ENCODE measurements at places on chromosomes 13 and 19. TPM values are rescaled to one million over a fixed set of nuclear protein-coding genes. Genes with fewer than 3 reads are reported as not detected.

GRCh38 chr19:43560687-43561086 is 14.6 kb downstream of the XRCC1 start:
- H3K27me3 ChIP-seq: no peaks in the 10 kb centered on the region
- H3K27ac ChIP-seq: no peak overlapping the region
- H3K4me1 ChIP-seq: peaks cover 24% of the 10 kb centered on the region
- no peak overlapping the region for H3K4me3 ChIP-seq

- H3K4me1 ChIP-seq: no peaks in the 10 kb centered on the region
- no peak overlapping the region for H3K27ac ChIP-seq
- H3K4me3 ChIP-seq: no peak overlapping the region
- H3K36me3 ChIP-seq: no peaks in the 10 kb centered on the region
- no peaks in the 10 kb centered on the region for H3K27me3 ChIP-seq
- DNase-seq: no peak
Observed at GRCh38 chr13:77513719-77514335, 21.7 kb upstream of the SCEL start.

- no peaks in the 10 kb centered on the region for H3K27me3 ChIP-seq
- no peak overlapping the region for H3K4me3 ChIP-seq
- no peak for DNase-seq
- no peaks in the 10 kb centered on the region for H3K36me3 ChIP-seq
Observed at GRCh38 chr19:43564800-43565199, 10.5 kb downstream of the XRCC1 start.

DNA sequence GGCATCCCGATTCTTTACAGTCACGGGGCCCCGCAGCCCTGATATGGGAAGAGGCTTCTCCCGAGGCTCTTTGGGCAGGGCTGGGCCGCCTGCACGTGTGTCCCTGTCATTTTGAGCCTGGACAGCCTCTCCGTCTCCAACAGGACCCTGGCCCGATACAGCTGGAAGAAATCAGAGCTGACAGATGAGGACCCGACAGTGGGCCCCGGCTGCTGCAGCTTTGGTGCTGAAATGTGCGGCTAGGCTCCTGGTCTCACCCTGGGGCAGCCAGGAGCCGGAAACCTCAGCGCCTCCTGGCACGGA is 3.2 kb downstream of the PIAS4 start:
- no peak overlapping the region for H3K4me3 ChIP-seq
- no peaks in the 10 kb centered on the region for H3K27me3 ChIP-seq
- no peaks in the 10 kb centered on the region for H3K36me3 ChIP-seq
- H3K4me1 ChIP-seq: peaks cover 81% of the 10 kb centered on the region
- no peak for DNase-seq

- no peak for DNase-seq
- no peaks in the 10 kb centered on the region for H3K4me1 ChIP-seq
- no peaks in the 10 kb centered on the region for H3K27me3 ChIP-seq
Observed at GRCh38 chr13:100069278-100069677, 19.6 kb upstream of the PCCA start.

DNA sequence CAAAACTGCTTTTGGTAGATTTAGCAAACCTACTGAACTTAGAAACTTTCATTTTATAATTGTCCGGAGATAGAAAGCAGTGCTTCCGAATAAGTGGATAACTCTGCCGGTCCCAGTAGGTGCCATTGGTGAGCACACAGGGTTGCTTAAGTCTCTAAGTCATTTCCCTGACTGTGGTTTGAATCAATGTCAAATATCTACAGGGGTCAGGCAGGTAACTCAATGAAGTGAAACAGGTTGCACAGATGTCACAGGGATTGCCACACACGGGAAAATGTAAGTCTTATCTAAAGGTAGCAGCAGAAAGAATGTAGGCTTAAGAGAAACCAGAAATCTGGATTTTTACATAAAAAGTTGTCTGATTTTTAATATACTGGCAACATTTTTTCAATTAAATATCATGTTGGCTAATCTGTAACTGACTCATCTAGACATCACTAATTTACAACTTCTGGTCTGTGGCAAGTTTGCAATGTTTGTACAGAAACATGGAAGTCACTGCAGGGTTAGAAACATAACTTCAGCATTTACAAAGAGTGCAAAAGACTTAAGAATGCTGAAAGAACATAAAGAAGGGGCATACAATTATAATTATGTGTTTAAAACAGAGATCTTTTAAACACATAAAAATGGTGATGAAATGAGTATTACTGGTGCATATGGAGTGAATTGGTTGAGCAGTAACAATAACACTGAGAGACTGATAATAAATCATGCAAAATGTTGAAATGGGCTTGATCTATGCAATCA is 14.3 kb upstream of the LRRC63 start:
- H3K27me3 ChIP-seq: no peaks in the 10 kb centered on the region
- no peaks in the 10 kb centered on the region for H3K4me1 ChIP-seq
- DNase-seq: no peak
- no peak overlapping the region for H3K27ac ChIP-seq
- no peaks in the 10 kb centered on the region for H3K36me3 ChIP-seq
- H3K4me3 ChIP-seq: no peak overlapping the region

DNA sequence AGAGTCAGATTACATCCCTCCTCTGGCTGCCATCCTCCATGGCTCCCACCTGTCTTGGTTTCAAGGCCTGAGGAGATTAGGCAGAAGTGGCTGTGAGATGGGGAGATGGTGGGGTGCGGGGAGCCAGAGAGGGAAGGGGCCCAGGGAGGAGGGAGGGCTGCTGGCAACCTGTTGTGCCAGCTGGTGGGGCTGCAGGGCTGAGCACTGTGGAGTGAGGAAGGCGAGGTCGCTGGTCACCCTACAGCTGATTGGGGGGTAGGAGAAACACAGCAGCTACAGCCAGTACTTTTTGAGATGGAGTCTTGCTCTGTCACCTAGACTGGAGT is 48.3 kb downstream of the CD320 start:
- H3K4me1 ChIP-seq: no peaks in the 10 kb centered on the region
- no peaks in the 10 kb centered on the region for H3K36me3 ChIP-seq
- DNase-seq: peak; percentile 1
- no peak overlapping the region for H3K4me3 ChIP-seq
- H3K27me3 ChIP-seq: no peaks in the 10 kb centered on the region

GRCh38 chr19:46107371-46107770 is 17.1 kb downstream of the IGFL3 start:
- no peaks in the 10 kb centered on the region for H3K4me1 ChIP-seq
- no peak for DNase-seq
- no peak overlapping the region for H3K4me3 ChIP-seq
- H3K27ac ChIP-seq: no peak overlapping the region
- peaks cover 3% of the 10 kb centered on the region for H3K27me3 ChIP-seq

GRCh38 chr13:74329962-74330361 is 195.8 kb upstream of the KLF12 start:
- peaks cover 4% of the 10 kb centered on the region for H3K4me1 ChIP-seq
- H3K27ac ChIP-seq: no peak overlapping the region
- H3K4me3 ChIP-seq: no peak overlapping the region
- no peak for DNase-seq
- no peaks in the 10 kb centered on the region for H3K27me3 ChIP-seq
- H3K36me3 ChIP-seq: no peaks in the 10 kb centered on the region

- peaks cover 4% of the 10 kb centered on the region for H3K4me1 ChIP-seq
- H3K36me3 ChIP-seq: no peaks in the 10 kb centered on the region
- DNase-seq: no peak
- H3K4me3 ChIP-seq: no peak overlapping the region
- peak overlapping the region; percentile 99 for H3K27ac ChIP-seq
- H3K27me3 ChIP-seq: no peaks in the 10 kb centered on the region
Observed at GRCh38 chr19:1590641-1591397, 1.8 kb downstream of the MBD3 start.

DNA sequence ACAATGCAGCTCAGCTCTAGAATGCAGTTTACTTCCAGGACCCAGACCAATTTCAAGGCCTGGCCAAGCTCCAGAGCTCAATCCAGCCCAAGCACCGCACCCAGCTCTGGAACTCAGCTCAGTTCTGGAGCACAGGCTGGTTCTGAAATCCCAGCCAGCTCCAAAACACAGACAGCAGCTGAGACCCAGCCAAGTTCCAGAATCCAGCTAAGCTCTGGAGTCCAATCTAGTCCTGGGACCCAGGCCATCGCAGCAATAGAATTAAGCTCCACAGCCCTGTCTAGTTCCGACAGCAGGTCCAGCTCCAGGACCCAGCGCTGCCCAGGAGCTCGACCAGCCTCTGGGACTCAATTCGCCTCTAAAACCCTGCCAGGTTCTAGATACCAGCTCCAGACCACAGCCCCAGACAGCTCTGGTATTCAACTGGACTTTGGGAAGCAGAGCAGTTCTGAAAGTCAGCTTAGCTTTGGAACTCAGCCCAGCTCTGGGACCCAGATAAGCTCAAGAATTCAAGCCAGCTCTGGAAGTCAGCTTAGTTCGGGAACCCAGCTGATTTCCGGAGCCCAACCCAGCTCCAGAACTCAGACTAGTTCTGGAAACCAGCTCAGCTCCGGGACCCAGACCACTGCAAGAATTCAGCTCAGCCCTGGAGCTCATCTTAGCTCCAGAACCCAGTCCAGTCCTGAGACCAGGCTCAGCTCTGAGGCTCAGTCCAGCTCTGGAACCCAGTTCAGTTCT is 6.8 kb downstream of the GIPC3 start:
- no peak overlapping the region for H3K27ac ChIP-seq
- H3K27me3 ChIP-seq: no peaks in the 10 kb centered on the region
- H3K36me3 ChIP-seq: no peaks in the 10 kb centered on the region
- no peak overlapping the region for H3K4me3 ChIP-seq
- H3K4me1 ChIP-seq: no peaks in the 10 kb centered on the region

DNA sequence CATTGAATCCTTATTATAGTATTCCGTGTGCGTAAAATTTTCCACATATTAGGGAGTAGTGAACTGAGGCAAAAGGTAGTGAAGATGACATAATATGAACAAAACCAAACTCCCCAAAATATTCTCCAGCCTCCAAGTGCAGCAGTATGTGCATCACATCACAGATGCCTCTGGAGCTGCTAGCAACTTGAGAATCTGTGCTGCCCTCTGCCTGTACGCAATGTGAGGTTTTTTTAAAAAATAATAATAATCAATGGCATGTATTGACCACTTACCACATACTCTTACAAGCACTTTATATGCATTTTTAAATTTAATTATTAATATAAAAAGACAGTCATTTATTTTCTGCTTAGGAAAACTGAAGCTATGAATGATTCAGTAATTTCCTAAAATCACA is 583.0 kb upstream of the SPRY2 start:
- no peak overlapping the region for H3K4me3 ChIP-seq
- peaks cover 13% of the 10 kb centered on the region for H3K4me1 ChIP-seq
- no peaks in the 10 kb centered on the region for H3K36me3 ChIP-seq
- H3K27me3 ChIP-seq: no peaks in the 10 kb centered on the region
- DNase-seq: no peak
- H3K27ac ChIP-seq: peak overlapping the region; percentile 38

DNA sequence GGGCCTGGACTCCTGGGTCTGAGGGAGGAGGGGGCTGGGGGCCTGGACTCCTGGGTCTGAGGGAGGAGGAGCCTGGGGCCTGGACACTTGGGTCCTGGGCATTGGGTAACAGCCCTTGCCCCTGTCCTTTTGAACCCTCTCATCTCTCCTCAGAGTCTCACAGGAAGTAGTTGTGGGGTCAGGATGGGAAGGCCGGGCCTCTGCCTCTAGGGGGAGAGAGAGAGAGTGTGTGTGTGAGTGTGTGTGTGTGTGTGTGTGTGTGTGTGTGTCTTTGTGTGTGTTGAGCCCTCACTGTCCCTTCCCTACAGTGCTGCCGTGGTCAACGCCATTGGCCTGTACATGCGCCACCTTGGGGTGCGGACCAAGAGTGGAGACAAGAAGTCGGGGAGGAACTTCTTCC is 10.9 kb downstream of the ARHGEF1 start:
- no peaks in the 10 kb centered on the region for H3K27me3 ChIP-seq
- H3K27ac ChIP-seq: no peak overlapping the region
- peaks cover 11% of the 10 kb centered on the region for H3K4me1 ChIP-seq
- no peak overlapping the region for H3K4me3 ChIP-seq
- DNase-seq: no peak

DNA sequence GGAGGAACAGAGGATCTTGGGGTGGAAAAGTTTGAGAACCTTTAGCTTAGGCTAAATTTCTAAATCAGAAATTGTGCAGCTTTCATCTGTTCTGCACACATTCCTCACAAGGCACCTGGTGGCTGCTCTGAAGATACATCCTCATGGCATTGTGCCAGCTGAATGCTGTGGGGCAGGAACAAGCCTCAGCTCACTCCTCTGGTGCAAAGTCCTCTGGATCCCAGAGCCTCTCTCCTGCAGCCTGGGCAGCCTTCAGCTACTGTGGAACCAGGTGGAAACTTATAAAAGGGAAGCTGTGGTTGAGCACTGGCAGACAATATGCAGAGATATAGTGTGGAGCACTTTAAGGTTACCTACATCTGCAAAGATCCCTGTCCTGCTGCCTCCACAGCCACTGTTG is 72.3 kb downstream of the KCTD12 start:
- H3K4me3 ChIP-seq: no peak overlapping the region
- no peak for DNase-seq
- H3K27me3 ChIP-seq: no peaks in the 10 kb centered on the region
- H3K4me1 ChIP-seq: peaks cover 24% of the 10 kb centered on the region

DNA sequence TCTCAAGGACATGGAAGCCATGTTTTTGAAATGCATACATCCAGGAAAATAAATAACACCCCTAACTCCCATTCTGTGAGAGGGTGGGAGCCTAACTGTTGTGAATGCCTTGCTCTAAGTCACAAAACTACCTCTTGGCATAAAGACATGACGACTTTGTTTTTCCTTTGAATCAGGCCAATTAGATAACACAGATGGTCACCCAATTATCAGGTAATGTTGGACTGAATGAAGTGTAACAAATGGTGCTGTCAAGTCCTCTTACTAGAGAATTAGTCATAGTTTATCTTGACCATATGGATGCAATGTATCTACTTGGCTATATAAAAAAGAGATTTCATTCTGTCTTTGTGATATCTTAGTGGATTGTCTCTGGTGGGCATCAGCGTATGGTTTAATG is 553.6 kb upstream of the ATXN8OS start:
- no peaks in the 10 kb centered on the region for H3K4me1 ChIP-seq
- H3K27me3 ChIP-seq: no peaks in the 10 kb centered on the region
- no peak overlapping the region for H3K4me3 ChIP-seq
- H3K36me3 ChIP-seq: no peaks in the 10 kb centered on the region
- H3K27ac ChIP-seq: no peak overlapping the region
- DNase-seq: no peak

GRCh38 chr19:42198676-42199439 is 18.6 kb downstream of the DEDD2 start:
- H3K27ac ChIP-seq: peak overlapping the region; percentile 93
- no peaks in the 10 kb centered on the region for H3K27me3 ChIP-seq
- no peak overlapping the region for H3K4me3 ChIP-seq
- H3K4me1 ChIP-seq: peaks cover 6% of the 10 kb centered on the region
- H3K36me3 ChIP-seq: no peaks in the 10 kb centered on the region
- no peak for DNase-seq

GRCh38 chr13:79999601-80000000 is 341.3 kb downstream of the SPRY2 start:
- H3K4me3 ChIP-seq: no peak overlapping the region
- no peaks in the 10 kb centered on the region for H3K36me3 ChIP-seq
- no peaks in the 10 kb centered on the region for H3K4me1 ChIP-seq
- no peak overlapping the region for H3K27ac ChIP-seq
- no peak for DNase-seq

GRCh38 chr13:29513981-29514719 is 81.3 kb downstream of the SLC7A1 start:
- no peak for DNase-seq
- H3K36me3 ChIP-seq: no peaks in the 10 kb centered on the region
- no peaks in the 10 kb centered on the region for H3K4me1 ChIP-seq
- H3K4me3 ChIP-seq: no peak overlapping the region

GRCh38 chr13:112603641-112604225 is 15.8 kb upstream of the TUBGCP3 start:
- H3K4me1 ChIP-seq: peaks cover 5% of the 10 kb centered on the region
- no peak overlapping the region for H3K27ac ChIP-seq
- no peaks in the 10 kb centered on the region for H3K36me3 ChIP-seq
- DNase-seq: no peak
- no peak overlapping the region for H3K4me3 ChIP-seq
- H3K27me3 ChIP-seq: no peaks in the 10 kb centered on the region

The IL27RA gene
- 2.8 TPM for total RNA-seq

The ARHGEF18 gene
- 9.5 TPM for total RNA-seq

The ZNF653 gene
- 2.8 TPM for total RNA-seq

The CGB8 gene
- not detected for total RNA-seq

The TSEN34 gene
- total RNA-seq: 20.1 TPM

Measured in heart right ventricle (tissue), 16 donors.